Muscle of arm (tissue), 14 donors: ENCODE measurements at places on chromosomes 16 and 17. TPM values are rescaled to one million over a fixed set of nuclear protein-coding genes. Genes with fewer than 3 reads are reported as not detected.

The ASB16 gene
- polyA plus RNA-seq: 21.7 TPM

The HEXIM1 gene
- 24.8 TPM for polyA plus RNA-seq

The KRTAP4-8 gene
- not detected for polyA plus RNA-seq

The AKAP10 gene
- 16.7 TPM for polyA plus RNA-seq

- no peak for DNase-seq
These were observed 27.5 kb downstream of the ZFHX3 start for GRCh38 chr16:73020409-73020884.

- peak; percentile 37 for DNase-seq
These were observed 304.4 kb downstream of the FOXL1 start for GRCh38 chr16:86882586-86883280.

DNA sequence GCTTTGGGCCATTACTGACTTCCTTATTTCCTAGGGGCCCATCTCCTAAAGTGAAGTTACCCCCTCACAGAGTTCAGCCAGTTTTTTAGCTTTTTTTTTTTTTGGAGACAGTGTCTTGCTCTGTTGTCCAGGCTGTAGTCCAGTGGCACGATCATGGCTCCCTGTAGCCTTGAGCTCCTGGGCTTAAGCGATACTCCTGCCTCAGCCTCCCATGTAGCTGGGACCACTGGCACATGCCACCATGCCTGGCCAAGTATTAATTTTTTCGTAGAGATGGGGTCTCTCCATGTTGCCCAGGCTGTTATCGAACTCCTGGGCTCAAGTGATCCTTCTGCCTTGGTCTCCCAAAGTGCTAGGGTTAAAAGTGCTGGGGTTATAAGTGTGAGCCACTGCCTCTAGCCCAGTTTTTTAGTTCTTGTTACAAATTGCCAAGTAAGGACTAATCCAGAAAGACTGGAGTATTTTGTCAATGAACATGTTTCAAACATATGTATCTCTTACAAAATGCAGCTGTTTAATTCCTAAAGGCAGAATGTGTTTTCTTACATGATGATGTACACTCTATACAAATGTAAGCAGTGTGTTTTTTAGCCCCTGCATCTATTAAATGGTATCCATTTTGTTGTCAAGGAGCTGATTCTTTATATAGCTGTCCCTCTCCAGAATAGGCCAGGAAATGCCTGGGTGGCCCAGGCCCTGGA lies 49.1 kb upstream of the IL34 start:
- no peak for DNase-seq

DNA sequence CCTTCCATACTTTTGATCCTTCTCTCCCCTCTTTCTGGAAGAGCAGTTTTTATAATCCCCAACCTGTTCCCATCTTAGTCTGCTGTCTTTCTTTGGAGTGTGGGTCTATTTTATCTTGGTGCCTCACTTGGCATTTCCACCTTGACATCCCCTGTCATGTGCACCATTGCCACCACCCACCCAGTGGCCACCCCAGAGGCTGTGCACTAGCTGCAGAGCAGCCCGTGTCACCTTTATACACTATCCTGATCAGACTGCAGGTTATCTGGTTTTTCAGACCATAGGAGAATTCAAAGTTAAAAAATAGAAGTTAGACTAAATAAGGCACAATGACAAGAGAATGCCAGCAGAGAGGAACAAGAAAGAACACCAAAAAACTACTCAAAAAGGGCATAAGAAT lies 43.8 kb downstream of the TANGO6 start:
- no peak for DNase-seq
